Cerebellar nuclear complex (tissue), 1 donor: ENCODE measurements at places on chromosomes 4 and X.

- DNase-seq: no peak
Observed at GRCh38 chr4:176760471-176760870, 32.3 kb downstream of the VEGFC start.

DNA sequence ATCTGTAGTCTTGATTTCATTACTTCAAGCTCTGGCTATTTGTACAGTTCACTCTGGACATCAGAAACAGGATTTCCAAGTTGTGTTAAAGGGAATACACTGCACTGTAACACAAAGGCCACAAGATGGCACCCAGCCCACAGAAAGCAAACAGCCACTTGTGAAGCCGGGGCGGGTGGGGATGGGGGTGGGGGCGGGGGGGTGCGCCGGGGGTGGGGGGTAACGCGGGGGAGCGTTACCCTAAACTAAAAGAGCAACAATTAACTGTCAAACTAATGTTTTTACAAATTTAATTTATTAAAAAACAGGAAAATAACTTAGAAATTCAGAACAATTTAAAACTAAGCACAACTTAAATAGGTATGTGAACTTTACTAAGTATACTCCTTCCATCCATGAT is 27.3 kb downstream of the PRDX4 start:
- DNase-seq: no peak

DNA sequence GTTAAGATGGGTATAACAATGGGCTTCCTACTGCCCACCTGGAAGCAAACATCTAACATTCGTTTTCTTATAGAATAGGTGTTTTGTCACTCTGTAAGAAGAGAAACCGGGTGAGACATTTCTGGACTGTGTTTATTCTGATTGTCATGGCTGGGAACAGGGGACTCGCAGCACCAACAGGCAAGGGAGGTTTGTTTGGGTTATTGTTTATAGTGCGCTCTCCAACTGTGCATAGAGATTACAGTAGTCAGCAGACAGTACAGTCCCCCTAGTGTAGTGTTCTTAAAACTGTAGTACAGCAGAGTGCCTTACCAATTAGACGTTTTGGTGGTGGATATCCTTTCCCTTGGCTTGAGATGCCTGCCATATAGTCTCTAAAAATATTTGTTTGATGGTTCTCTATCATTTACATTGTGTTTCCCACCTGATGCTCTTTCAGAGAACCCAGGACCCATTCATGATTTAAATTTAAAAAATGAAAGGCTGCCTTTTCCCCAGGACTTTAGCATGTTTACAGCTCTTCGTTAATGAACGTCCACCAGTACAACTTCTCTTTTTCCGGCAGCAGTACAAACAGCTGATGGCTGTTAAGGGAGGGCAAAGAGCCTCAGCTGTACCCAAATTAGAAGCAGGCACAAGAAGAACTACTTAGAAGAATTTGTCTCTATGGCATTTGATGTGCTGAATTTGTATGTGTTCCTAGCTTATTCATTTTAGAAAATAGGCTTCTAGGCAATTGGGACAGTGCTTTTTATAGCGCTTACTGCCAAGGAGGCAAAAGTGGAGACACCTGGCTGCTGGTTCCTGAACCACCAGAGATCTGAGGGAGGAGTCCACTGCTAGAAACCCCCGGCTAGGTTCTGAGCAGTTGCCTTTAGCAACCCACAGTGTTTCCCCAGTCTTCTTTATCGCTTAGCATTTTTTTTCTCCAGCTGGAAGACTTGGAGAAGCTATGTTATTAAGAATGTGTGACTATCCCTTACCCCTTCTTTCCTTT is 1.0 kb upstream of the RNF150 start:
- no peak for DNase-seq

- DNase-seq: no peak
Observed at GRCh38 chr4:118754890-118755289, 69.7 kb downstream of the METTL14 start.

GRCh38 chr4:155572106-155572703 is 94.4 kb upstream of the GUCY1A1 start:
- no peak for DNase-seq

DNA sequence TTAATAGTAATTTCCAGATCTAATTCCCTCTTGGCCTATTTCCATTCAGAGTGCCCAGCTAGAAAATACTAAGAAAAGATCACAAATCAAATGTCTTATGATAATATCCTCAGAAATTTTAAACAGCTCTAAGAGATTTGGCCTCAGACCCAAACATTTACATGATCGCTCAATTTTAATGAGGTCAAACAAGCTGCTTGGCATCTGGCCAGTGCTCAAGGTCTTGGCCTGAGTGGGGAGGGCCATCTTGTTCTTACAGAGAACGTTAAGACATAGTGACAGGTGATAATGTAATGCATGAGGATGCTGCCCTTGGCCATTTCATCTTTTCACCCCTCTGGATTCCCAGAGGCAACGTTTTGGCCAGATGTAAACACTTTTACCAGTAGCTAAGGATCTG is 159.2 kb upstream of the SLC7A11 start:
- no peak for DNase-seq

GRCh38 chrX:38268011-38268410 is 47.3 kb upstream of the SRPX start:
- no peak for DNase-seq

DNA sequence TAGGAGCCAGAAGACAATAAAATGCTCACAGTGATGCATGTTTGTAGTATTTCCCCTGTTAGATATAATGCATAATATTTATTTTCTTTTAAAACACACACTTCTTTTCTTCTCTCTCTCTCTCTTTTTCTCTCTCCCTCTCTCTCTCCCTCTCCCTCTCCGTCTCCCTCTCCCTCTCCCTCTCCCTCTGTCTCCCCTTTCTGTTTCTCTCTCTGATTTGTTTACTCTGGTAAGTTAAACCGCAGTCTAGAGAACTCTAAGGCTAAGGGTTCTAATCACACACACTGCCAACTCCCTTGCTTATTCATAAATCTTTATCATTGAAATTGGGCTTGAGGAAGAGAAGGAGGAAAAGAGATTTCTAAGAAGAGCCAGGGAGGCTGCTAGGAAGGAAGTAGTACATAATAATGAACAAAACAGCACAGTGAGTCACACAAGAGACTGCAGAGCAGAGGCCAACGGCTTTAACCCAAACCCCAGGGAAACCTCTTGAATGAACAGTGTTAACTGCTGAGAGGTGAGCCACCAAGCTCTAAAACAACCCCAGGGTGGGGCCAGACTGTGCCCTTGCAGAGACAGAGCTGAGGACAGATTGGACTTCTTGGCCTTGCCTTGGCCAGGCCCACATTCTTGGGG is 9.1 kb upstream of the PHOX2B start:
- no peak for DNase-seq

- no peak for DNase-seq
Observed at GRCh38 chr4:111066887-111067286, 444.0 kb upstream of the PITX2 start.

DNA sequence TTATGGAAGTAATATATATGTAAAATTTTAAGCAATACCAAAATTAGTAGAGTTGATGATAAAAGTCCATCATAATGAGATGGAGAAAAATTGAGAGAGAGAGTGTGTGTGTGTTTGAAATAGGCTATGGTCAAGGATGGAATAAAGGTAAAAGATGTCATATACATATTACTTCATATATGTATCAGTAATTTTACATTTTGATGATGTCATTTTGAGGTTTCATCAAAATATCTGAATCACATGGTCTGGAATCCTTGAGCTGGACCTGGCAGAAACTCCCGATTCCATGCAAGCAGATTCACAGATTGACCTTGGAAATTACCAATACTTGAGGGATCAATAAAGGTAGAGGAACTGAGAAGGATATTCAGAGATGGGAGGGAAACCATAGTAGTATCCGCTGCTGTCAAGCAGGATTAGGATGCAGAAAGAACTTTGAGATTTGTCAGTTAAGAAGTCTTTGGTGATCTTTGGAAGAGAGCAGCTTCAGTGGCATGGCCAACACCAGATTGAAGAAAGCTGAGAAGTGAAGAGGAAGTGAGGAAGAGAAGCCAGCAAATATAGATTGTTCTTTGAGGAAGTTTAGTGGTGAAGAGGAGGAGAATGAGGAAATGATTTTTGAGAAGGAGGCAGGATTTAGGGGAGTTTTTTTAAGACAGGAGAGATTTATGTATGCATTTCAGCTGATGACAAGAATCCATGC is 21.5 kb downstream of the DNAAF6 start:
- no peak for DNase-seq

DNA sequence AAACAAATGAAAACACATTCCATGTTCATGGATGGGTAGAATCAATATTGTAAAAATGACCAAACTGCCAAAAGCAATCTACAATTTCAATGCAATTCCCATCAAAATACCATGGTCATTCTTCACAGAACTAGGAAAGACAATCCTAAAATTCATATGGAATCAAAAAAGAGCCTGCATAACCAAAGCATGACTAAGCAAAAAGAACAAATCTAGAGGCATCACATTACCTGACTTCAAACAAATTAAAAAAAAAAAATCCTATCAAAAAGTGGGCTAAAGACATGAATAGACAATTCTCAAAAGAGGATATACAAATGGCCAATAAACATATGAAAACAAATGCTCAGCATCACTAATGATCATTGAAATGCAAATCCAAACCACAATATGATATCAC is 297.5 kb downstream of the NAF1 start:
- no peak for DNase-seq

GRCh38 chr4:587671-588350 is 11.7 kb upstream of the TMEM271 start:
- no peak for DNase-seq

- no peak for DNase-seq
Observed at GRCh38 chrX:15336023-15336413, 695 bp upstream of the PIGA start.

GRCh38 chr4:85508654-85509053 is 33.7 kb downstream of the ARHGAP24 start:
- DNase-seq: no peak

DNA sequence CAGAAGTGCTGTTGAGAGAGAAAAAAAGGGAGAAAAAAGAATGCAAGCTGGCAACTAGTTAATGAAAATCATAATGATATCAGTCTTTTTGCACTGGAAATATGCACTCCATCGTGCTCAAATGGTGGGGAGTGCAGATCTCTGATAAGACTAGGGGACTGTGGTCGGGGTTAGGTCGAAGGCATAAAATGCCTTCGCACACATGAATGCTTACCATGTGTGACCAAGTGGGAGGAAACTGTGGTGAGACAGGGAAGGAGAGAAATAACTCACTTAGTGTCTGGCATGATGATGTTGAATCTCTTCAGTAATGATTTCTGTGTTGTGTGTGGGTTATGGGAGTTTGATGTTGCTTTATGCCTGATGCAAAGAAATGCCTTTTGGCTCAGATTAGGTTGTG is 358.9 kb downstream of the FBXO8 start:
- DNase-seq: no peak

GRCh38 chr4:24849756-24850155 is 54.4 kb downstream of the SOD3 start:
- DNase-seq: no peak

DNA sequence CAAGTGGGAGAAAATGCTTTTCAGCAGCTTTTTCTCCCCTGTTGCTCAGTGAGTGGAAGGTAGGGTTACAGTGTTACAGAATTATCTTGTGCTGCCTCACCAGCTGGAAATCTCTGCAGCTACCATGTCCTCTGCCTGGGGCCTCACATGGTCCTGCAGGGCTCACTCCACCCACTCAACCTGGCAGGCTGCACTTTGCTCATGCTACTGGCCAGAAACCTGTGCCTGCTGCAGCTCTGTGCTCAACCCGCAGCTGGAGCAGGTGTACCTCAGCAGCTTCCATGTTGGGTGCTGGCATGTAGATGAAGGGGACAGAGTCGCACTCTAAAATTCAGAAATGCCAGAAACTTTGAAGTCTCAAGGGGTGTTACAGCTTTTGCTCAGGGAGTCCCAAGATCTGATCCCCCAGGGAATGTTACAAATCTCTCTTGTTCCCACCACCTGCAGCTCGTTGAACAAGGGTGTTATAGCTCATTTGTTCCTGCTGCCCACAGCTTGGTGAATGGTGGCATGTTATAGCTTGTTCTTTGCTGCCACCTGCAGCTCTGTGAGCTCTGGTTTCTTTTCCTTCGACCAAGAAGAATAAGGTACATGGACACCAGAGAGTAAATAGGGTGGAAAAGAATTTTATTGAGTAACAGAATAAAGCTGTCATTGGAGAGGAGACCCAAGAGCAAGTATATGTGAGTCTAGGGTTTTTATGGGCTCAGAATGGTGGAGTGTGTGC is 845.8 kb downstream of the TECRL start:
- DNase-seq: no peak

GRCh38 chr4:72006586-72006985 is 25.2 kb upstream of the NPFFR2 start:
- no peak for DNase-seq

GRCh38 chrX:117808426-117808825 is 308.2 kb downstream of the KLHL13 start:
- DNase-seq: no peak

GRCh38 chr4:108536577-108536976 is 83.8 kb upstream of the RPL34 start:
- DNase-seq: no peak

DNA sequence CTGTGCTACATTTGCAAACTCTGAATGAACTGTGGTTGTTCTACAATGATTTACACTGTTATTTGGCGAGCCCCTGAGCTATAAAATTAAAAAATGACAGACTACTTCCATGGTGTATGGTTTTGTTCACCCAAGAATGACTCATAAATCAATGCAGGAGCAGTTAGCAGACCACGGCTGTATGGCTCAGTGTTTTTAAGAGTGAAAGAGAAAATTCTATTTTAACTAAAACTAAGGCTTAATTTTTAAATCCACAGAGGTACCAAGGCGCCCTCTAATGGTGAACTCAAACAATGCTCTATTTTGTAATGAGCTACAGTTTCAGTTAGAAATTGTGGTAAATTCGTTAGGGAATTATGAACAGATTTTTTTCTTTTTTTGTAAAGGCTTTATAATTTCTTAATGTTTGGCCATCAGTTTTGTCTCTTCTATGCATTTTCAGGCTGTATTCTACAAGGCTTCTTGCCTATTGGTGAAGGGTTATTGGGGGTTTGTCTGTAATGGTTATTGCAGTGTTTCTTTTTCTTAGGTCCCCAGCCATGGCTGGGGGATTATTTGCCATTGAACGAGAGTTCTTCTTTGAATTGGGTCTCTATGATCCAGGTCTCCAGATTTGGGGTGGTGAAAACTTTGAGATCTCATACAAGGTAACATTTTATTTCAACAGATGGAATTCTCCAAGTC is 32.5 kb downstream of the HMGB2 start:
- DNase-seq: no peak

DNA sequence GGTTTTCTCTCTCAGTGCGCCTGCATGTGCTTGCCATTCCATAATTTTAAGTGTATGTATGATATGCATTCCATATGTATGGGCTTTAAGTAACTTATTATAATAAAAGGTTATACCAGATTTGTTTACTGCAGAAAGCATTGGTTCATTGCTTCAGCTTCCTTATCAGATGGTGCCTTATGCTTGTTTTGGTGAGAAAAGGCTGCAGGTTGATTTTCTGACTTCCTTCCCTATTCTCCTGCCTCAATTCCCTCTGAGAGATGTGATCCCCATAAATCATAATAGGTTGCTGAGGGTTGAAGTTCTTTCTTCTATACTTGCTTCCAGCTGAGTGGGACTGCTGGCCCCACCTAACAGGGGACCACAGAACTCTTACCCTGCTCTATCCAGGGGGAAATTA is 10.3 kb upstream of the CEP135 start:
- no peak for DNase-seq
